ENCODE measurements at places on chromosomes 3 and 15. TPM values are rescaled to one million over a fixed set of nuclear protein-coding genes. Genes with fewer than 3 reads are reported as not detected.

The ALDH1A2 gene
- total RNA-seq: not detected

DNA sequence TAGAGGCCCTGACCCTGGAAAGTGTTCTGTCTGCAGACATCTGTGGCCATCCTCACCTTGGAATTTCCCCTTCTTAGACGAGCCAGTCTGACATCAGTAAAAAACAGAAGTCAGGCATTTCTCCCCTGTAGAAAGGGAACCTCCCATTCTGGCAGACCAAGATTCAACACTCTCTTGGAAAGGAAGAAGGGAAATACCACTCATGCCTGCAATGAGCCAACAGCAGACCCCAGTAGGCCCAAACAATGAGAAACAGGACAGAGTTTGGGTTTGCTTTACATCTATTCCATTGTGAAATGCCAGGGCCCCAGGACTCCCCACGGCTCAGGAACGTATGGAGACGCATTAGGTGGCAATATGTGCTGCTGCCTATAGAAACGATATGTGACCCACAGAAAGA is 264.0 kb upstream of the NSMCE3 start:
- DNase-seq: no peak

- no peak for DNase-seq
Measured at GRCh38 chr15:81196576-81197254, at the start of gene IL16. Gene IL16, plus strand, starts transcription at chr15:81196879. Its CDS starts 28,521 bp downstream, at chr15:81225400.

GRCh38 chr3:46913644-46914043 is 36.1 kb downstream of the PTH1R start:
- no peak for DNase-seq

- peak; percentile 44 for DNase-seq
Measured at GRCh38 chr3:113441051-113441770, at the start of gene CFAP44. Gene CFAP44, minus strand, starts transcription at chr3:113441493. Its CDS starts 7,829 bp downstream, at chr3:113433664.

- DNase-seq: no peak
Measured at GRCh38 chr3:85560088-85560785, 601.4 kb downstream of the CADM2 start.

GRCh38 chr3:46442576-46443530 is 21.9 kb downstream of the LTF start:
- peak; percentile 31 for DNase-seq

GRCh38 chr3:196821806-196822355 is 45.8 kb upstream of the SENP5 start:
- no peak for DNase-seq

The WDR49 gene
- total RNA-seq: not detected

DNA sequence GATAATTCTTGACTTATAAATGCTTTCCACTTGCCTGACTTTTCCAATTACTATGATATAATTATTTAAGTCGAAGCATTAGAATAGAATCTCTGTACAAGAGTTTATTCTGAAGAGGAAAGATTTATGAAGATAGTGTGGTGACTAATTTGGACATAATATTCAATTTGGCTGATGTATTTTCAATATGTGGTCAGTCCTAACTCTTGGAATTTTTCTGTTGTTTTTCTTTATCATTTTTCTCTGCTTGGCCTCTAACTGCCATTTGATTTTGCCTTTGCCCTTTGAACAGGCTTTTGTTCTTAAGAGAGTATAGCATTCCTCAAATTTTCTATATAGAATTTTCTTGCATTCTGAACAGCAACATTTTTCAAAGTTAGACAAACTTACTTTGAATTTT is 2.6 kb upstream of the MDFIC2 start:
- DNase-seq: no peak

Measured in activated T-helper 1 cell treated with anti-CD3 and anti-CD28 coated beads, Interleukin-12 subunit alpha, Interleukin-12 subunit beta, Interleukin-2, Interleukin-4 antibody, amounts not matched to agents 30 ng/mL and 10 ng/mL and 1 ng/mL, durations not matched to agents 14 hours and 24 hours and 36 hours (primary cell).